ENCODE measurements at places on chromosomes 1 and 21.

DNA sequence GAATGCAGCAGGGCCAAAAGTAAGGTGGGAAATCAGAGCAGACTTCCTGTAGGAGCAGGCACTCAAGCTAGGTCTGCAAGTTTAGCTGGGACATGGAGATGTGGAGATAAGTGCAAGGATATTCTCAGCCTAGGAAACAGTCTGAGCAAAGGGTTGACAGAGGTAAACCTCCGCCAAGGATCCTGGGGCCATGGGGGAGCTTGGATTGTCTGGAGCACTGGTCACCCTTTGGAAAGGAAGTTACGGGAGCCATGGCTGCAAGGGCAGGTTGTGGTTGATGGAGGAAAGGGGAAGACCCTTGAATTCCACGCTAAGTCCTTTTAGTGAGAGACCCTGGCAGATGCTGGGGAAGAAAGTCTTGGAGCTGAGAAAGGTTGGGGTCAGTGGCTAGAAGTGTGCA, 150.9 kb downstream of the PTPRU start:
- no peak for DNase-seq

- no peak for DNase-seq
These were observed 109.3 kb upstream of the SPATA6 start for GRCh38 chr1:48581270-48581669.

- DNase-seq, result no peak
These were observed 12.5 kb downstream of the CHML start for GRCh38 chr1:241627453-241628259.

DNA sequence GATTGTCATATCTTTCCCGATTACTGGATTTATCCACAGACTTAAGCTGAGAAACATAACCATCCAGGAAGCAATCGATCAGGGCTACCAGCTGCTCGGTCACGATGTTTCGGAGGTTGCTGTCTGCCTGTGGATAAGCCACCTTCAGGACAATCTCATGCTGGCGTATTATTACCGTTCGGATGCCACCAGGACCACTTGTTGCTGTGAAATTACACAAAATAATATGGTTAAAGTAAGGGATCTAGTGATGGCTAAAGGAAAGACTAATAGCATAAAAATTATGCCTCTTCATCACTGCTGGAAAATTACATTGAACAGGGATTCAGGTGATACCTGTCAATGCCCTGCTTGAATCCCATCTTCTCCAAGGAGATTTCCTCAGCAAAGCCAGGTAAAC, 30.8 kb upstream of the ACTA1 start:
- DNase-seq, result no peak

DNA sequence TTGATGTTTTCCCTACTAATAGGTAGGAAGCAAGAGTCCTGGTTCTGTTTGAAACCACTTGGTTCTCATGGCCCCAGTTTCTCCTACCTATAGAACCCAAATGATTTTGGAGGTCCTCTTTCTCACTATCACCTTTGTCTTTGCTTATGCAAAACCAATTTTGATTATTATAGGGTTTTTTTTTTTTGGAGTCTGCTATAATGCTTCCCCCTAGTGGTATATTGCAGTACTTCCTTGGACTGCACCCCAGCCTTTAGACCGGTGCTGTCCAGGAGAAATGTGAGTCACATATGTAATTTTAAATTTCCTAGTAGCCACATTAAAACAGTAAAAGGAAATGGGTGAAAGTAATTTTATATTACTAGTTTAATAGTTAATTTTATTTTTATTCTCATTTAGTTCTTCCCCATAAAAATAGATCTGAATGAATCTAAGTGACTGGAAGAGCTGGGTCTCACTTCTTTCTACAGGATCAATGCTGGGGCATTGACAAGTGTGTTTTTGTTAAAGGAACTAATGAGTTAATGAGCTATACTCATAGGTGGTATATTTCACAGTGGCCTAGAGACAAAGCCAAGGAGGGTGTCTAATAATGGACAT, 10.6 kb downstream of the FCMR start:
- DNase-seq, result no peak

DNA sequence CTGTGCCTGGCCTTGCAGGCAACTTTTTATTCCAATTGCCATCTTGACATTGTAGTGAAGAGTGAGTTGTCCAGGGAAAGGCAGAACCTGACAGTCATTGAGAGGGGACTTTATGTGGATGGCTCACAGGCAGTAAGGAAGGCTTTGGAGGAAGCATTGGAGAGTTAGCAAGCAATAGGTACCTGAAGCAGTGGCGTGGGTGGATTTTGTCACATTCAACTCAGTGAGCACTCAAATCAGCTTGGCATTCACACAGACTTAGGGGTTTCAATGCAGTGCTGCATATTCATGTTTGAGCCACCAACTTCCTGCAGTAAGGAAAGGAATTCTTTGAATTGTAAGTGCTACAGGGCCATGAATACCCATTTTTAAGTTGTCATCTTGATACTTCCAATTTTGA, 69.0 kb downstream of the AK4 start:
- DNase-seq, result no peak

- no peak for DNase-seq
These were observed 36.4 kb downstream of the ELK4 start for GRCh38 chr1:205595435-205595834.

DNA sequence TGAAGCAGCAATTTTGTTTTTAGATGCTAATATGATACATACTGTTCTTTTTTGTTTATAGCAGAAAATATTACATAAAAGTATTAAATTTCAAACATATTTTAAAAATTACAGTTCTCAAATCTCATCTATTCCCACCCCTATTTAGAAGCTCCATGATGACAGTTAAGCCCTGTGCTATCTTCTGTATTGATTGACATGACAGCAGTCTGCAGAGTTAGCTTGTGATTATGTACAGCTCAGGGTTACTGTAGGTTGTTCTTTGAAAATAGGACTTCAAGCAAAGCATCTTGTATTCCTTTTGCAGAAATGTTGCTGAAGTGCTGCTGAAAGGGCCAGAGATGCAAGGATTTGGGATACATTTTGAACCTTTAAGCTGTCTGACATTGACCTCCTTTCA, 8.2 kb downstream of the GPSM2 start:
- no peak for DNase-seq

- no peak for DNase-seq
These were observed 21.5 kb upstream of the PTPRF start for GRCh38 chr1:43509007-43509739.

DNA sequence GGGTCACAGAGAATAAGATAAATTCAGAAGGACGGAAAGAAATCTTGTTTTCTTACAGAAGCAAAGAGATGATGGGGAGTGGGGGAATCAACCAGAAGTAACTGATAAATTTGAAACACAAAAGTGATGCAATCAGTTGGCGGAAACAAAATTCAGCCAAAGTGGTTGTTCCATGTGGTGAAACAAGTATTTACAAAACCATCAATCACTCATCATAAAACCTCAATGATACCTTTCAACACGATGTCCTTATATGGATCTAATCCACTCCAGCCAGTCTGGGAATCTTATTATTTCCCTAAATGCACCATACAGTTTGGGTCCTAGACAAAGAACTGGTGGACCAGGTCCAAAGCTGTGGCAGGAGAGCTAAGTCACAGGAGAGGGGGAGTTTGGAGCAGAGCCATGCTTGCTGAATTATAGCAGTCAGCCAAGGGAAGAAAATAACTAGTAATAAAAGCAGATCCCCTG, 303.8 kb upstream of the LRRC7 start:
- DNase-seq, result no peak

DNA sequence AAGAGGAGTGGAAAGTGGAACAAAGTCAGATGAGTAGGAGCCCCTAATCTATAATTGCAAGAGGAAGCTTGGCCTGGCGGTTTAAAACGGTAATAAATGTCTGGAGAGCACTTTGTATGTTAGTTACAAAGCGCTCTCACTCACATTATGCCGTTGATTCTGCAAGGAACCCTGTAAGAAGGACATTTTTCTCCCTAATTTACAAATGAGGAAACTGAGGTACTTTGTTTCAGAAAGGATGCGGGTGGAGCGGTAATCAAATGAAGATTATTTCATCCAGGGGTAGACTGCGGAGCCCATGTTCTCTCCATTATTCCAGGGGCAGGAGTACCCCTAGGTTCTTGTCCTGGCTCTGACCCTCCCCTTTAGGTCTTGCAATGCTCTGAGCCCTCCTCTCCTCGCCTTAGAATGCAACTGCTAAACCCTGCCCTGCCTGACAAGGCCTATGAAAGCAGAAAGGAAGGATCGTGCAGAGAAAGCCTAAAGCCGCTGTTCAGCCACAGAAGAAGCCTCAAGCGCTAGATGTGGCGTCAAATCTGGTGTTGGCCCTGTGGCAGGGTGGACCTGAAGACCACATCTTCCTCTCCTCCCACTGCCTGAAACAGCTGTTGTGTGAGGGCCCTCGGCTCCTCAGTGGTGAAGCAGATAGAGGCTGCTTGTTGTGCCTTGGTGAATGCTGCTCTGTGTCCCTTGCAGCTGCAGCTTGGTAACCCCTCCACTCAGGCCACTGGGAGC, 588 bp upstream of the PACC1 start:
- DNase-seq, result no peak

GRCh38 chr1:221751226-221751887, 9.5 kb upstream of the DUSP10 start:
- no peak for DNase-seq

- DNase-seq, result no peak
These were observed 20.3 kb downstream of the SUSD4 start for GRCh38 chr1:223343692-223344091.

GRCh38 chr1:165416876-165417275, 28.1 kb downstream of the RXRG start:
- no peak for DNase-seq

DNA sequence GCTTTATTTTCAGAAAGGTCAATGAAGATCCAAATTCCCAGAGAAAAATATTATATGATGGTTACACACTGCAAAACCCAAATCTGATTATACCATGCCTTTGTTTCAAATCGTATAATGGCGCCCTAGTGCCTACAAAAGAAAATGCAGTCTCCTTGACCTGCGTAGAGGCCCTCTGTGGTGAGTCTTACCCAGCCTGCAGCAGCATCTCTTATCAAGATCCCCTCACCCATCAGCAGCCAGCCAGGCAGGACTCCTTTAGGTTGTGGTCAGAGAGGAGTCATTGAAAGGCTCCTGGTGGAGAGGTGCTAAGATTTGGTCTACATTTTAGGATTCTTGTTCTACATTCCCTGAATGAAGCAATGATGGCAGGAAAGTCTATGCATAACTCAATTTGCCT, 23.7 kb upstream of the DAB1 start:
- DNase-seq, result no peak

DNA sequence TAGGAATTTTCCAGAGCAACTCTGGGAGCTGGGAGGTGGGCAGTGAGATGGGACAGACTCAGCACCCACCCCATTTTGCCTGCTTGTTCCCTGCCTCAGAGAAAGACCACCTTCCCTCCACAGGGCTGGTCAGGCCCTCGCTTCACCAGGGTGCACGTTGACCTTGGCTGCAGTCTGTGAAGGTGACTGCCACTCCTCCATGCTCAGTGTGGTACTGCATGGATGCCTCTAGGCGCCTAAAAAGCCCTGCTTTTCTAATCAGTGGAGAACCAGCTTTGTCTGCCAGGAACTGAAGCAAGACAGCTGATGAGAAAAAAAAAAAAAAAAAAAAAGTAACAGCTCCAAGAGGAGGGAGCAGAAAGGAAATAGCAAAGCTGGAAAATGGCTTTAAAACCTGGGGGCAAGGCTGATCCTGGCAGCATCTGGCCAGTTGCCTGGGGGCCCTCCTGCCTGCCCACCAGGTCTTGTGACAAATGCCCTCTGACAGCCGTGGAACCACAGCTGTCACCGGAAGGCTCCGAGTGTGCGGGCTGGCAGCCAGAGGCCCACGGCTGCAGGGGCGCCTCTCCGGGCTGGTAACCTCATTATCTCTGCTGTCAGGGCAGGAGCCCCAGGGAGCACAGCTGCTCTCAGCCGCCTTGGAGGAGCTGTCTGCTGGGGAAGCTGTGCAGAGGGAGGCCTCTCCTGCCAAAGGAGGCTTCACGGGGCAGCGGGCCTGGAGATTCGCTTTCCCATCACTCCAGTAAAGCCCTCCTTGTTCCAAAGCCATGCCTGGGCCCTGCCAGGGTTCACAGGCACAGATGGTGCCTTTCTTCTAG, 13.7 kb downstream of the KIAA1614 start:
- no peak for DNase-seq

DNA sequence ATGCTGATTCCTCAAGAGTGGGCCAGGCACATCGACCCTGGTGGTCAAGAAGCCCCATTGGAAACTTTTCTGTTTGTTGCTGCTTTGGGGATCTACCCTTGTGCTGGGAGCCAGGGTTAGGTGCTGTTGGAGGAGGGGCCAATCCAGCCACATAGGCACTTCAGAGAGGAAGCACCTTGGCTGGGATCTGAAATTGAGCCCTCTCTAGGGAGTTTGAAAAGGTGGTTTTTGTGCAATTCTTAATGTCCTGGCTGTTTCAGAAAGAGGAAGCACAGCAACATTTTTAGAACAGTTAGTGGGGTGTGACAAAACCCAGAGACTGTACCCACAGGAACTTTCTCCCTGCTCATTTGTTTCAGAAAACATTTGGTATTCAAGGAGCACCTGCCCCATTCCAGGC, 17.2 kb upstream of the BEND5 start:
- no peak for DNase-seq

GRCh38 chr21:17498586-17498985, 14.3 kb upstream of the CXADR start:
- DNase-seq, result no peak

DNA sequence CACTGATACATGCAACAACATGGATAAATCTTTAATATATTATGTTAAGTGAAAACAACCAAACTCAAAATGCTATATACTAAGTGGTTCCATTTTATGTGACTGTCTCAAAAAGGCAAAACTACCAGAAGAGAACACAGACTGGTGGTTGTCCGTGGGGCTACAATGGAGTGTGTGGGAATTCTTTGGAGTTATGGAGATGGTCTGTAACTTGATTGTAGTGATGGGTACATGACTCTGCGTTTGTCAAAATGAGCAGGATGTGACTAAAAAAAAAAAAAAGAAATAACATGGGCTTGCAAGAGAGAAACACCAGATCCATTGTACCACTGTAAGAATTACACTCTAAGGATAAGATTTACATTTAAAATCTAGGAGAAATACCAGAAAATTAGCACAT, 52.2 kb upstream of the KIAA1614 start:
- DNase-seq, result no peak

GRCh38 chr21:32021319-32021994, 148.6 kb downstream of the HUNK start:
- no peak for DNase-seq

GRCh38 chr1:41876576-41877445, 41.9 kb downstream of the HIVEP3 start:
- no peak for DNase-seq

GRCh38 chr1:196451103-196451502, 157.1 kb downstream of the KCNT2 start:
- DNase-seq, result no peak

GRCh38 chr1:113895098-113895497, 7.7 kb upstream of the BCL2L15 start:
- DNase-seq, result no peak

DNA sequence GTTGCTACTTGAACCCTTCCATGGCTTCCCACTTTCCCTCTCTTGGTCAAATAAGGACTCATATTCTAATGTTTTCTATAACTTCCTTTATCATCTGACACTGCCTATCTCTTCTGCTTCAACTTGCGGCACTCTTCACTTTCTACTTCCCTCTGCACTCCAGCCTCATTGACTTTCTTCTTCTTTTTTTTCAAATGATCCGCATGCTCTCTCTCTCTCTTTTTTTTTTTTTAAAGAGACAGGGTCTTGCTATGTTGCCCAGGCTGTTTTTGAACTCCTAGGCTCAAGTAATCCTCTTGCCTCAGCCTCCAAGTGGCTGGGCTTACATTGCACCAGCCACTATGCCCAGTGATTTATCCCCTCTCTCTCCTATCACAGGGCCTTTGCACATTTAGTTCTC, 7.3 kb upstream of the IL10 start:
- no peak for DNase-seq
